ENCODE measurements at places on chromosomes 16 and 17. TPM values are rescaled to one million over a fixed set of nuclear protein-coding genes. Genes with fewer than 3 reads are reported as not detected.
A peak's percentile ranks its signal among the peaks of the same experiment; 100 is the strongest.

DNA sequence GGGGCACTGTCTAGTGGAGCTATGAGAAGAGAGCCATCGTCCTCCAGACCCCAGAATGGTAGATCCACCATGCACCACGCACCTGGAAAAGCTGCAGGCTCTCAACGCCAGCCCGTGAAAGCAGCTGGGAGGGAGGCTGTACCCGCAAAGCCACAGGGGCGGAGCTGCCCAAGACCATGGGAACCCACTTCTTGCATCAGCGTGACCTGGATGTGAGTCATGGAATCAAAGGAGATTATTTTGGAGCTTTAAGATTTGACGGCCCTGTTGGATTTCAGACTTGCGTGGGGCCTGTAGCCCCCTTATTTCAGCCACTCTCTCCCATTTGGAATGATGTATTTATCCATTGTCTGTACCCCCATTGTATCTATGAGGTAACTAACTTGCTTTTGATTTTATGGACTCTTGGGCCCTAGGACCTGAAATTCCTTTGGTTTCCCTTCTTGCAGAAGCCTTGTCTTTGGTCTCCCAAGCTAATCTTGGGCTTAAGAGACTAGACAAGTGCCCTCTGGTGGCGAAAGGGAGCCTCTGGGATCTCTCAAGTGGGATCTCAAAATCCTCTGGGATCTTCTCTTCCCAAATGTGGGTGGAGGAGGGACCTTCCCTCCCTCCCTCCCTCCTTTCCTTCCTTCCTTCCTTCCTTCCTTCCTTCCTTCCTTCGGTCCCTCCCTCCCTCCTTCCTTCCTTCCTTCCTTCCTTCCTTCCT lies 58.2 kb upstream of the HAPSTR1 start:
- H3K27me3 ChIP-seq: no peaks in the 10 kb centered on the region
- no peak overlapping the region for H3K27ac ChIP-seq

DNA sequence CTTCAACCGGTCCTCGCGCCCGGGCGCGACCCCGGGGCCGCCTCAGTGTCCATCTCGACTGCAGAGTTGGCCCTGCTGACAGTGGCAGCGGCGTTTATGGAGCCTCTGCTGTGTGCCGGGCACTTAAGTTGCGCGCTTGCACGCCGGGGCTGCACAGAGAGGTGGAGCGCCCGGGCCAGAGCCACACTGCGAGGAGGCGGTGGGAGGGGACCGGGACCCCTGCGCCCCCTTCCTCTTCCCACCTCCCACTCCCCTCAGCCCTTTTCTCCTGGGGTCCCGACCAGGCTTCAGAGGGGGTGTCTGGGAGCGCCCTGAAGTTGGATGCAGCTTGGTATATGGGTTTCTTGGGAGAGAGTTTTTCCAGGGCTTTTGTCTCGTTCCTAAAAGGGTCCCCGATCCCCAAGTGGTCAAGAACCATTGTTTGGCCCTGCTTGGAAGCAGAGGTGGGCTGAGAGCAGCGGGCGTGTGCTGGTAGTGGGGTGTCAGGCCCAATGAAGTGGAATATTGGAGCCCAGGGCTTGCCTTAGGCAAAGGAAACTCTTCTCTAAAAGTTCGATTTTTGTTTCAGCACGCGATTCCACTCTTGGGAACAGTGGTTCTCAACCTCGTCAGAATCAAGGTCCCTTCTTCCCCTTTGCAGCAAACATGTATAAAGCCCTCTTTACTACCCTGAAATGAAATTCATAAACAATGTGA lies 605 bp downstream of the MRTFB start:
- H3K4me1 ChIP-seq: peaks cover 15% of the 10 kb centered on the region
- peak overlapping the region; percentile 90 for H3K27ac ChIP-seq
- H3K4me3 ChIP-seq: peak overlapping the region; percentile 81
- DNase-seq: peak; percentile 38
- H3K27me3 ChIP-seq: no peaks in the 10 kb centered on the region
- no peaks in the 10 kb centered on the region for H3K36me3 ChIP-seq

GRCh38 chr17:42130310-42130936 lies 7.8 kb downstream of the HSPB9 start:
- H3K36me3 ChIP-seq: peaks cover 51% of the 10 kb centered on the region
- H3K27me3 ChIP-seq: no peaks in the 10 kb centered on the region
- no peak for DNase-seq
- no peak overlapping the region for H3K4me3 ChIP-seq
- H3K4me1 ChIP-seq: peaks cover 69% of the 10 kb centered on the region
- H3K27ac ChIP-seq: peak overlapping the region; percentile 74

- no peaks in the 10 kb centered on the region for H3K27me3 ChIP-seq
- DNase-seq: no peak
- peaks cover 10% of the 10 kb centered on the region for H3K4me1 ChIP-seq
- no peak overlapping the region for H3K27ac ChIP-seq
Observed at GRCh38 chr17:1160591-1161390, 19.0 kb downstream of the ABR start.

DNA sequence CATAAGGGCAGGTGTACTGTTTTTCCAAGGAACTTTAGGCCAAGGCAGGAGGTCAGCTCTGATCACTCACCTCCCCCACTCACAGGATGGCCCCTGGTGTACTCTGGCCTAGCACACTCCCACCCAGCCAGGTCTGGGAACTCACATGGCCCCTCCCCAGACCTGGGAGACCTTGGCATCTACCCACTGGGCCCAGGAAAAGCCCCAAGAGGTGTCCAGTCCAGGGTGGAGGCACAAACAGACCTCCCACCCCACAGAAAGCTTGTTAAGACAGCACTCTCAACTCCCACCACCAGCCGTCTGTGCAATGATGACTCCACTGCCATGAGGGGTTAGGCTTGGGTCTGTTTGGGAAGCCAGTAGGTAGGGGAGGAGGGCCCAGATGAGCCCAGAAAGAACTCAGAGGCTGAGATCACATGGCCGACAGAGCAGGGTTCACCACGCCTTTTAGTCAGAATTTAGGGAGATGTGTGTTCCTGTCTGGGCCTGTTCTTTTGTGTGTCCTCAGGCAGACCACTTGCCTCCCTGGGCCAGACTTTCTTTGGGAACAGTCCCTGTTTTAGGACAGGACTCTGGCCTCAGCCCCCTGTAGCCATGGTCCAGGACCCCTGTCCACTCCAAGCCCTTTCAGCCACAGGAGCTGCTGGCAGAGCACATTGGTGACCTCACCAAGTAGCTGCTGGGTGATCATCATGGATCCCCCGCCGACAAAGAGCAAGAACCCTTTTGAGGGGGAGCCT lies 12.1 kb upstream of the CBFB start:
- H3K36me3 ChIP-seq: no peaks in the 10 kb centered on the region
- H3K27me3 ChIP-seq: peaks cover 6% of the 10 kb centered on the region
- H3K4me1 ChIP-seq: peaks cover 16% of the 10 kb centered on the region
- no peak overlapping the region for H3K27ac ChIP-seq
- no peak for DNase-seq

GRCh38 chr16:85528528-85529387 lies 84.4 kb upstream of the GSE1 start:
- no peak overlapping the region for H3K27ac ChIP-seq
- H3K27me3 ChIP-seq: no peaks in the 10 kb centered on the region
- H3K4me1 ChIP-seq: peaks cover 70% of the 10 kb centered on the region

DNA sequence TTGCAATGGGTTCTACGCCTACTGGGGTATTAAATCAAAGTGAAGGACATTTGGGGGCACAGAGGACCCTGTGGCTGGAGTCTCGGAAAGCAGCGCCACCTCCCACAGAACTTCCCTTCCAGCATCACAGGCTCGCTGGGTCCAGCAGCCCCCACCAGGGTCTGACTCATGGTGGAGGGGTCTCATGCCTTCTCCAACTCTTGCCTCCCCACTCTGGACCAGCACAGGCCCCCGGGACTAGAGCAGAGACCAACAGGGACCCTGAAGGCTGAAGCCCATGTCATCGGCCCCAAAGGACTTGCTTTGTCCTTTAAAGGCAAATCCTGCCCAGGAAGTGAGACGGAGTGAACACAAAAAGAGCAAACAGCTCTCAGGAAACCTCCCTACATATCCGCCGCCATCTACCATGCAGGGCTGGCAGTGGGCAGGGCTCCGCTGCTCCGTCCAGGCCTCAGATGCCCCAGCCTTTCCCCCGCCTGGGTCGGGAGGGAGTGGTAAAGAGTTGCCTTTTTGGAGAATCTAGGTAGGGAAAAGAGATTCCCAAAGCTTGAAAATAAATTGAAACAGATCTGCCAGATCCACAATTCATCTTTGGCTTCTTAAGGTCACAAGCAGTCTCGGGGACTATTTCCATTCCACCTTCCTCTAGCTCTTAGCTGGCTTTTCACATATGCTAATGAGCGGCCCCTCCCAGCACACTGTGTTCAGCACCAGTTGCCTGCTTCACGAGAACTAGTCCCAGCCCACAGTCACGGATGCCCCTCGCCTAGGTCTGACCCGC lies 2.1 kb upstream of the GPRC5C start:
- peak overlapping the region; percentile 92 for H3K27ac ChIP-seq
- H3K4me1 ChIP-seq: peaks cover 53% of the 10 kb centered on the region

- H3K27me3 ChIP-seq: no peaks in the 10 kb centered on the region
- H3K4me1 ChIP-seq: peaks cover 3% of the 10 kb centered on the region
- no peak for DNase-seq
- peaks cover 4% of the 10 kb centered on the region for H3K36me3 ChIP-seq
- H3K4me3 ChIP-seq: no peak overlapping the region
Observed at GRCh38 chr16:58608601-58609136, 21.0 kb downstream of the CNOT1 start.

- no peaks in the 10 kb centered on the region for H3K27me3 ChIP-seq
- DNase-seq: no peak
- H3K4me3 ChIP-seq: no peak overlapping the region
- H3K36me3 ChIP-seq: peaks cover 31% of the 10 kb centered on the region
- H3K4me1 ChIP-seq: peaks cover 50% of the 10 kb centered on the region
Observed at GRCh38 chr17:81287741-81288430, 7.2 kb downstream of the SLC38A10 start.

- H3K36me3 ChIP-seq: peaks cover 5% of the 10 kb centered on the region
- no peak overlapping the region for H3K4me3 ChIP-seq
- peaks cover 42% of the 10 kb centered on the region for H3K4me1 ChIP-seq
Observed at GRCh38 chr16:57530104-57530521, 6.3 kb downstream of the CCDC102A start.

- no peaks in the 10 kb centered on the region for H3K27me3 ChIP-seq
- H3K36me3 ChIP-seq: no peaks in the 10 kb centered on the region
- peaks cover 16% of the 10 kb centered on the region for H3K4me1 ChIP-seq
- H3K27ac ChIP-seq: peak overlapping the region; percentile 81
- peak overlapping the region; percentile 89 for H3K4me3 ChIP-seq
- no peak for DNase-seq
Observed at GRCh38 chr17:60134396-60135150, 15.2 kb upstream of the CA4 start.

DNA sequence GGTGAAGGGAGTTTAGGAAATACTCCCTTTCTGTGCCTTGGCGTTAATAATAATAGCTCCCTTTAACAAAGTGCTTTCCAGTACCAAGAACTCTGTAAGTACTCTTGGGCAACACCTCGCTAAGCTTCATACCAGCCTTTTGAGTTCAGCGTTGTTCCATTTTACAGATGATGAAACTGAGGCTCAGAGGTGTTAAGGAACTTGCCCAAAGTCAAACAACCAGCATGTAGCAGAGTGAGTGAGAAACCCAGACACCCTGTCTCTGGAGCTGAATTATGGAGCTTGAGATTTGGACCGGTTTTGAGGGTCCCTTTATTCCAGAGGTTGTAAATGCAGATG lies 607 bp downstream of the KATNIP start:
- no peaks in the 10 kb centered on the region for H3K27me3 ChIP-seq
- peak overlapping the region; percentile 78 for H3K4me3 ChIP-seq
- DNase-seq: no peak
- H3K36me3 ChIP-seq: peaks cover 1% of the 10 kb centered on the region
- H3K27ac ChIP-seq: peak overlapping the region; percentile 67
- H3K4me1 ChIP-seq: peaks cover 24% of the 10 kb centered on the region

DNA sequence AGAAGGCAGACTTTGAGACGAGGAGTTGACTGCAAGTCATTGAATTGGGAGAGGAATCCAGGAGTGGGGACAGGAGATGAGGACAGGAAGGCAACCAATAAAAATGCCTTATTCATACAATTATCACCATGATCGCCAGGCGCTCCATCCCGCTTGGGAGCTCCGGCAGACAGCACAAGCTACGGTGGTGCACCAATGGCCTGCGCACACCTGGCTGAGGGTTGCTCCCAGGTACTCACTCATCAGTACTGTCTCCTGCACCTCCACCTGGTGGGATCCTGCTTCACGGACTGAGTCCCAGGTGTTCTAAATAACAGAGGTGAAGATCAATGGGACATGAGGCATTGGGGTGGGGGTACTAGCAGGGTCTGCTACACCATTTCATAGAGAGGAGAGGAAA lies 160.0 kb upstream of the TNRC6C start:
- DNase-seq: no peak
- H3K36me3 ChIP-seq: no peaks in the 10 kb centered on the region
- H3K27me3 ChIP-seq: no peaks in the 10 kb centered on the region
- H3K27ac ChIP-seq: no peak overlapping the region

DNA sequence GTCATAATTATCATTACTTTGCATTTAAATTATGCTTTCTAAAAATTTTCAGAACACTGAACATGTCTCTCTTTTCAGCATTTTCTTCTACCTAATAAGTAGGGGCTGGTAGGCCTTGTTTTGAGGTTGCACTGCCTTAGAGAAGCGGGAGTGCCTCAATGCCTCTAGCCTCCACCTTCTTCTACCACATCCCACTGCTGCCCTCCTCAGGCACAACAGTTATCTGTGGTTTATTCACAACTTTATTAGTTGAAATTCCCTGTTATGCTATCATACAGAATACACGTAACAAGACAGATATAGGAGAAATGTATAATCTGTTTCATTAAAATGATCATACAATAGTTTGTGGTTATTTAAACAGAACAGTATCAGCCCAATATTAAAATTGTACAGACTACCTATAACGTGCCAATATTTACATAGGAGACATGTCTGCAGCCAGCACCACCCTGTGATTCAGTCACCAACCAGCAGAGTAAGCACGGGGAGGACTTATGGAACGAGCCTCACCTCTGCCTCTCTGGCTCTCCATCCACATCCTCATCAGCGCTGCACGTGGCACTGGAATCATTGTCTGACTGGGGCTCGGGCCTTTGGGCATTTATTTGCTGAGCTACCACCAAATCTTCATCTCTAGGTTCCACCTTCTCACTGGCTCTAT lies 101.2 kb downstream of the TTC19 start:
- H3K27ac ChIP-seq: no peak overlapping the region
- H3K36me3 ChIP-seq: peaks cover 85% of the 10 kb centered on the region
- no peak overlapping the region for H3K4me3 ChIP-seq
- peaks cover under 1% of the 10 kb centered on the region for H3K4me1 ChIP-seq

GRCh38 chr16:57899771-57900661 lies 70.9 kb downstream of the CNGB1 start:
- no peaks in the 10 kb centered on the region for H3K36me3 ChIP-seq
- no peak overlapping the region for H3K27ac ChIP-seq
- DNase-seq: no peak
- H3K4me3 ChIP-seq: no peak overlapping the region
- peaks cover 5% of the 10 kb centered on the region for H3K4me1 ChIP-seq

The KCNG4 gene
- not detected for total RNA-seq

The KIF19 gene
- 3.8 TPM for total RNA-seq

The SYT17 gene
- 28.3 TPM for total RNA-seq

The SYNRG gene
- total RNA-seq: 25.2 TPM

The PDILT gene
- total RNA-seq: not detected

The STH gene
- not detected for total RNA-seq

The CHST5 gene
- not detected for total RNA-seq

The SLC52A1 gene
- total RNA-seq: 4.0 TPM

The TBC1D3C gene
- total RNA-seq: not detected

The TGFB1I1 gene
- 50.3 TPM for total RNA-seq

The TMC7 gene
- total RNA-seq: 6.1 TPM

The TM4SF5 gene
- not detected for total RNA-seq

All from upper lobe of left lung (tissue), 6 donors.